ENCODE measurements at places on chromosomes 7 and 10.

DNA sequence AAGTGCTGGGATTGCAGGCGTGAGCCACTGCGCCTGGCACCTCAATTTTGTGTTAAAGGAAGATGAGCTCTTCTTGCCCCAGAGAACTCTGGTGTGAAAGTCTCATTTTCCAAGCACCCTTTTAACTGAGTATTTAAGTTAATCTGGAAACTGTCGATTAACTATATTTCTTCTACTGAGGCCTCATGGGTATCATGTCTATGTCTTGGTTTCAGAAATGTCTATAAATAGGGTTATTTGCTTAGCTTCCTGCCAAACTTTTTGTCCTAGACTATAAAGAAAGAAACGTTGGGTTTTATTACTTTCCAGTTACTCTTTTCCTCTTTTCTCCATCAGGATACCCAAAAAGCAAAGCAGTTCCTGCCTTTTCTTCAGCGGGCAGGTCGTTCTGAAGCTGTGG, 102.4 kb downstream of the LRRC4 start:
- no peak for DNase-seq

GRCh38 chr7:139692723-139693122, 85.1 kb downstream of the HIPK2 start:
- no peak for DNase-seq

GRCh38 chr7:1029637-1030443, 14.5 kb upstream of the GPR146 start:
- DNase-seq: no peak

DNA sequence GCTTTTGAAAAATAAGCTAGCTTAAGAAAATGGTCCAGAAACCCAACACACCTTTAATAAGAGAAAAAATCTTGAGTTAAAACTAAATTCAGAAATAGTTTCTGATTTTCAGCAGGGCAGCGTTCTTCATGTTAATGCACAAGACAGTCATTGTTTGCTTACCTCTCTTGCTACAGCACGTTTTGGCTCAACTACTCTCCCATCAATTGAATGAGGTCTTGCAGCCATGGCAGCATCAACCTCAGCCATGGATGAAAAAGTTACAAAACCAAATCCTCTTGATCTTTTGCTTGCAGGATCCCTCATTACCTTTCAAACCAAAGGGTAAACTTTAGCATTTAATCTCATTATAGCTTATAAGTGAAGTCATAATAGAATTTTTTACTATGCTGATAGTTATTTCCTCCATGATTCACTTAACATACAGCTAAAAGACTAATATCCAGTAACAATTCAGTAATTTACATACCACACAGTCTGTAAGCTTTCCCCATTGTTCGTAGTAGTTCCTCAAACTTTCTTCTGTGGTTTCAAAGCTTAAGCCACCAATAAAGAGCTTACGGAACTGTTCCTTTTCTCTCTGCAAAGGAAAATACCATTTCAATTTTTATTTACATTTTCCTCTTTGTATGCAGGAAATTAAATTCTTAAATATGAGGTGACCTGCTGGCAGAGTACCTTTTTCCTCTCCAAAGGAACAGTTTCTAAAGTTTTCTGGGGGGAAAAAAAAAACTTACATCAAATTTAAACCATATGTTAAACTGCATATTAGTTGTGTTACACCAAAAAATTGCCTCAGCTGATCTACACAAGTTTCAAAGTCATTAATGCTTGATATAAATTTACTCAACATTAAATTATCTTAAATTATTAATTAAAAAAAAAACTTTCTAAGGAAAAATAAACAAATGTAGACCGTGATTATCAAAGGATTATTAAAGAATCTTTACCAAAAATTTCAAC, 3.1 kb downstream of the HNRNPA2B1 start:
- DNase-seq: no peak

DNA sequence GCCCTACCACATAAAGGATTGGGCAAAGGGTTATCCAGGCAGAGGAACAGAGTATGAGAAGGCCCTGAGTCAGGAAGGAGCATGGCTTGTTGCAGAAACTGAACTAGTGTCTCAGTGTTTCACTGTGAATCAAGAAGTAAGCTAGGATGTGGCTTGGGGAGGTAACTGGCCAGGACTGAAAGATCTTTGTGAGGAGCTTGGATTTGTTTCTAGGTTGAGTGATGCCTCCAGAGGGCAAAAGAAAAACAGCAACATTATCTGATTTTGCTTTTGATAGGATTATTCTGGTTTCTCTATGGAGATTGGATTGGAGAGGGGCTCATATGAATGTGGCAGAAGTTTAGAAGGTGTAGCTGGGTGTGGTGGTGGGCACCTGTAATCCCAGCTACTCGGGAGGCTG, 137.9 kb upstream of the HDAC9 start:
- peak; percentile 8 for DNase-seq

- no peak for DNase-seq
Measured at GRCh38 chr7:124489082-124489819, 276.3 kb downstream of the GPR37 start.

GRCh38 chr7:6169805-6170520, 102.5 kb downstream of the CYTH3 start:
- DNase-seq: no peak

- DNase-seq: no peak
Measured at GRCh38 chr7:144780071-144780608, 55.7 kb downstream of the TPK1 start.
